Bronchial smooth muscle cell (primary cell): ENCODE measurements at places on chromosomes 2 and 18. TPM values are rescaled to one million over a fixed set of nuclear protein-coding genes. Genes with fewer than 3 reads are reported as not detected.

Gene EGR4
- under 0.01 TPM in 1 of 2 replicates, not detected in the other for total RNA-seq

Gene FMNL2
- total RNA-seq, result 18.8 and 31.8 TPM in 2 replicates

Gene SKA1
- total RNA-seq, result 0.52 and 0.95 TPM in 2 replicates

Gene FOXD4L1
- total RNA-seq, result under 0.01 TPM in 1 of 2 replicates, not detected in the other

Gene HRH4
- under 0.01 TPM in 1 of 2 replicates, not detected in the other for total RNA-seq

Gene MEP1B
- not detected in 2 replicates for total RNA-seq

Gene SMC6
- 12.5 and 14.1 TPM in 2 replicates for total RNA-seq
